Activated CD4-positive, alpha-beta T cell treated with anti-CD3 and anti-CD28 coated beads for 48 hours (primary cell): ENCODE measurements at places on chromosomes 16 and 17.

DNA sequence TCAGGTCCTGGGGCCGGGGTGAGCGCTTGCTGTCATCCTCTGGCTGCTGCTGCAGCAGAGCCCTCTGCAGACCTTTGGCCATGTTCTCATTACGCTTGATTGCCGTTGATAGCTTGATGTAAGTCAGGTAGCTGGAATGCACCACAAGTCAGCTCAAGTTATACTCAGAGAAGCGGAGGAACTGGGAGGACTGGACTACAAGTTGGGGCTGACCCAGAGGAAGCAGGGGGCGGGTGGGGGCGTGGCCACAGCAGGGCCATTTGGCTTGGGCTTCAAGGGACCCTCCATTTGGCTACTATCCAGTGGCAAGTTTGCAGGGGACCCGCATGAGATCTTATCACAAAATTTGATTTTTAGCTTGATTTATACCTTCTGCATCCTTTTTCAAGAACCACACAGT lies 19.0 kb upstream of the EVPL start:
- no peak for DNase-seq

- DNase-seq: no peak
These were observed 33.7 kb downstream of the CPSF4L start for GRCh38 chr17:73227944-73228343.

DNA sequence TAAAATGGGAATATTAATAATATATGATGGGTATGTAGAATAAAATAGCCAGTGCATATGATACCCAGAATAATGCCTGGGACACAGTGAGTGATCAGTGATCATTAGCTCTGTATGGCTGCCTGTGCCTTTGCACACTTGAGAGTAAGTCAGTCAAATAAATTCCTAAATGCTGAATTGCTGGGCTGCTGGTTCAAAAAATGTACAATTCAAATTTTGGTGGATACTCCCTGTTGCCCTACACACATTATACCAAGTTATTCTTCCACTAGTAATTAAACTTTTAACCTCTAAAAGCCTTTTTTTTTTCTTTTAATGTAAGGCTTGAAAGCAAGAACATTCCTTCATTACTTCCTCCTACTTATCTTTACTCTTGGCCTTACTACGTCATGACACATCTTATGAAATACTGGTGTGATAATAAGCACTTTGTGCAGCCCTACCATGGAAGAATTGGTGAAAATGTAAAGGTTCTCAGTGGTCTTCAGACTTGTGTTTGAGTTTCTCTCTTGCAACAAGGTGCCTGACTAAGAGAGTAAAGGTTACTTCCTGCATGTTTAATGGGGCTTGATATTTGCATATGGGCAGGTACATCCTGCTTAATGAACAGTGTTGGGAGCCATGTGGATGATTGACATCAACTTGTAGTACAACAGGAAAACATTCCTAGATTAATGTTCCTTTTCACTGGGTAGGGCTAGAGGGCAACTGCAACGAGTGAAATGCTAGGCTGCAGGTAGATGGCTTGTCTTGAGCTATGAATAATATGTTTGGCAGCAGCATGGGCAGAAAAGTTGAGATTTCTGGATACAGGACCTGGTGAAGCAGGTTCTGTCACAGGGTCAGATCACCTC lies 84.3 kb downstream of the PRKCA start:
- no peak for DNase-seq

DNA sequence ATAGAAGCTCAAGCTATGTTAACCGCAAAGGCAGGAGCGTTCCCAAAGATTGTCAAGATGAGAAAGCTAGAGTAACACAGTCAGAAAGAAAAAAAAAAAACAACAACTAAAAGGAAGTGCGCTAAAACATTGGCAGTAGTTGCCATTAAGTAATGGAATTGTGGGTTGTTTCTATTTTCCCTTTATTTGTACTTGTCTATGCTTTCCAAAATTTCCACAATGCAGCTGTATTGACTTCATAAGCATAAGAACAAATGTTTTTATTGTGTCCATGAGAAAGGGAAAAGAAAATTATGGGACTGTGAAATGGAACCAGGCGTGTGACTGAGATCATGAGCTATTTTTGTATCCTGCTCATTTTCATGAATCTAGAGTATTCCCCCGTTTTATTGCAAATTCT lies 153.4 kb downstream of the TMEM114 start:
- DNase-seq: no peak

DNA sequence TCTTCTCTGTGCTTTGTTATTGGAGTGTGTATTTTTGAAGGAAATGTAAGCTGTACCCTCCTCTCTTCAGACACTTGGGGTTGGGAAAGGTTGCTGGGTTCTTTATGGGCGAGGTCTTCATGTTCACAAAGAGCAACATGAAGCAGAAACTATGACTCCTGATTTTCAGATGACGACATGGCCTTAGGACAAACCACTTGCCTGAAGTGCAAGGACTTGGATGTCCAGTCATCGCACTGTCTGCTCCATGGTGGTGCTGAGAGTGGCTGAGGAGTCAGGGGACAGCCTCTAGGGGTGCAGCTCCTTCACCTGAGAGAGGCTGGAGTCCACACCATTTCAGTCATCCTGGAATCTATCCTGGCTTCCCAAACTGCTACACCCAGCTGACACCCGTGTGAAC lies 183.9 kb upstream of the CDH5 start:
- no peak for DNase-seq

GRCh38 chr16:852451-853185 lies 52.1 kb upstream of the GNG13 start:
- DNase-seq: no peak

- DNase-seq: no peak
These were observed 29.7 kb downstream of the DUSP14 start for GRCh38 chr17:37519251-37519985.

DNA sequence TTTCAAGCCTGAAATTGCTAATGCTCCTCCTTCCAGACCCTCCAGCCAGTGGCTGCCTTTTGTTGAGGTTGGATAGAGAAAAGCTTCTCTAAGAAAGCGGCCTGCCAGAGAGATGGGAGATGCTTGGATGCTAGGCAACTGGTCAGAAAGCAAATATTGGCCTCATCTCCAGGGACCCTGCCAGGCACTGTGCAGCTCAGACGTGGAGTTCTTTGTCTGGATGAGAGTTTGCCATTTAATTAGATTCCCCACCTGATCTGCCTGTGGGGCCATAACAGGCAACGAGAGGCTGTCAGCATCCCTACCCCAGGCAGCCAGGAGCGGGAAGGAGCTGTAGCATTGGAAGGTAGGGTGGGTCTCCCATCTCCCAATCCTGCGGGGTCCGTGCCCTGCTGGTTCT lies 52.7 kb downstream of the ASIC2 start:
- no peak for DNase-seq
